ENCODE measurements at places on chromosomes 5 and 9.

- no peak for DNase-seq
Observed at GRCh38 chr5:111225926-111226325, 1.7 kb downstream of the CAMK4 start.

DNA sequence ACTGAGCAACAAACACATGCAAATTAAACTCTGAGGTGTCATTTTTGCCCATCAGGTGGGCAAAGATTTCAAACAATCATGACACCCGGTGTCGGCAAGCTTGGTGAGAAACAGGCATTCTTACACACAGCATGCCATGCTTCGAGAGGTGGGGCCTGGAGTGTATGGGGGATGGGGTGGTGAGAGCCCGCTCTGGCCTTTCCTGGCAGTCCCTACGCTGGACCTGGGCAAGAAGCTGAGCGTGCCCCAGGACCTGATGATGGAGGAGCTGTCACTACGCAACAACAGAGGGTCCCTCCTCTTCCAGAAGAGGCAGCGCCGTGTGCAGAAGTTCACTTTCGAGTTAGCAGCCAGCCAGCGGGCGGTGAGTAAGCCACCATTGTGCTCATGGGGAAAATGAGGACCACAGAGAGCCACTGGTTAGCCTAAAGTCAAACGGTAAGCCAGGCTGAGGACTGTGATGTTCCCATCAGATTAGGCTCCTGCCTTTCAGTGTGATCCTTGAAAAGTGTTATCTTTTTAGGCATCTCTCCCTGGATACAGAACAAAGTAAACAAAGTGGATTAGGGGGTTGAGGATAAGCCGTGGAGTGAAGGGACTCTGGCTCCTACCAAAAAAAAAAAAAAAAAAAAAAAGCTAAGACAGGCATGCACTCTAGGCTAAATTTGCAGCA, 9.4 kb downstream of the MYOZ3 start:
- DNase-seq: no peak

GRCh38 chr5:138705007-138705406, 48.2 kb upstream of the CTNNA1 start:
- no peak for DNase-seq

- DNase-seq: no peak
Observed at GRCh38 chr5:41637424-41637823, 127.0 kb upstream of the PLCXD3 start.

DNA sequence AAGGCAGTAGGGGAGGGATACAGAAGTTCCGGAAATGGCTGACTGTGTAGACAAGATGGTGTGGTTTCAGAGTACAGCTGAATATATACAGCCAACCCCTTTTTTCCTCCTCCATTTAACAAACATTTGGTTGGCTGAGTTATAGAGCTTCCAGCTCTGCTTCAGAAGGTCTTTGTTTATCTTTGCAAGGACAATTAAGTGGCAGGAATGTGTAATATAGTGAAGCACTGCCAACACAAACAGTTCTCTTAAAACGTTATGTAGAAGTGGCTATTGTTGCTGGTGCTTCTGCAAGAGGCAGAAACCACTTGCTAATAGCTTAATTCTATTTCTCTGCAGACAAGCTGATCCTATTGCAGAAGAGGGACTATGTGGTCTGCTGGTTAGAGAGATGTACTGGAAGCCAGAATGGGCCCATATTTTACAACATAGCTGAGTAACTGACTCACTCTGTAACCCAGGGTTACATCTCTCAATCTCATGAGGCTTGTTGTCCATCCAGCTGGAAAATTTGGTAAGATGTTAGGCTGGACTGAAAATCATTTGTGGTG, 62.7 kb upstream of the OSMR start:
- DNase-seq: no peak

GRCh38 chr5:115394531-115394930, 98.1 kb upstream of the CCDC112 start:
- DNase-seq: no peak

DNA sequence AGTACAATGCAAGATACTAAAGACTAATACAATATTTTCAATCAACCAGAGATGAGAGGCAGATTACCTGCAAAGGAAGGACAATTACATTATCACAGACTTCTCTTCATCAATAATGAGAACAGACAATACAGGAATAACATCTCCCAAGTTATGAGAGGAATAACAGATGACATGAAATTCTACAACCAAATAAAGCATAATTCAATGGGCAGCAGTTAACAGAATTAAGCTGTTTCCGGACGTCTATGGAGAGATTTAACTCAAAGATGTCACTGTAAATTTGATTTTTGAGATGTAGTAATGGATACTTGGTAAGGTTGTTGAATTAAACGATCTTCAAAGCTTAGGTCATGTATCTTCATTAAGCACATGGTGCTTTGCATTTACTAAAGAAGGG, 19.8 kb upstream of the PARP8 start:
- no peak for DNase-seq

DNA sequence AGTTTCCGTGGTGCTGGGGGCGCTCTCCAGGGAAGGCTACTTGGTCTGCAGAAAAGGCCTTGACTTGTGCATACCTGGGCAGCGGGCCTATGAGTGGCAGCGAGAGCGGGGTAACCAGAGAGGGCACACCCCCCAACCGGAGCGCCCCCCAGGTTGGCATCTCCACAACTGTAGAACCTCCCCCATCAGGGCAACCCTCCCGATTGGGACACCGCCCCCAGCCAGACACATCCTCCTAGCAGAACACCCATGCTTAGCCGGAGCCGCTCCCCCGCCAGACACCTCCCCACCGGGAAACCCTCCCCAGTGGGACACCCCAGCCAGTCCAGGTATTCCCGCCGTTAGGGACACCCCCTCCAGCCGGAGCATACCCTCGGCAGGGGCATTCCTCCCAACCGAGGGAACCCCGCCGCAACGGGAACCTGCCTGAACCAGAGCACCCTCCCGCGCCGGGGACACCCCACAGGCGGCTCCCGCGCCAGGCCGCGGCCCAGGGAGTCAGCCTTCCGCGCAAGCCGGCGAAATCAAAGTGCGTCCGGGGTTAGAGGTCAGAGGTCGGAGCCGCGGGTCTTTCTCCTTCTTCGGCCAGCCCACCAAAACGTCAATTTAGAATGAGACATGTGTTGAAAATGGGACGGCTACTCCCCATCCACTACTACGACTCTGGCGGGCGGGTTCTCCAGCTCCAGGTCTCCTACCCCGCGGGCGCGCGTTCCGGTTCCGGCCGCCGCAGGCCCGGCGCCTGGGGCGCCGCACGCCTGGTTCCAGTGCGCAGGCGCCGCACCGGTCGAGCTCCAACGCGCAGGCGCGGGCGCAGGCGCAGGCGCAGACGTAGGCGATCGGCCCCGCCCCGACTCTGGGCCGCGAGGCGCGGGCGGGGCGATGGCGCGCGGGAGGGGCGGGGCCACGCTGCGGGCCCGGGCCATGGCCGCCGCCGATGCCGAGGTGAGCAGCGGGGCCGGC, at the start of gene EHMT1:
Gene EHMT1 (plus strand): TSS at position 901 of the 963 bp plus-strand sequence. CDS start 24 bp downstream, at position 925.
- peak; percentile 95 for DNase-seq

GRCh38 chr5:14706615-14707021, 42.1 kb downstream of the OTULIN start:
- DNase-seq: no peak

DNA sequence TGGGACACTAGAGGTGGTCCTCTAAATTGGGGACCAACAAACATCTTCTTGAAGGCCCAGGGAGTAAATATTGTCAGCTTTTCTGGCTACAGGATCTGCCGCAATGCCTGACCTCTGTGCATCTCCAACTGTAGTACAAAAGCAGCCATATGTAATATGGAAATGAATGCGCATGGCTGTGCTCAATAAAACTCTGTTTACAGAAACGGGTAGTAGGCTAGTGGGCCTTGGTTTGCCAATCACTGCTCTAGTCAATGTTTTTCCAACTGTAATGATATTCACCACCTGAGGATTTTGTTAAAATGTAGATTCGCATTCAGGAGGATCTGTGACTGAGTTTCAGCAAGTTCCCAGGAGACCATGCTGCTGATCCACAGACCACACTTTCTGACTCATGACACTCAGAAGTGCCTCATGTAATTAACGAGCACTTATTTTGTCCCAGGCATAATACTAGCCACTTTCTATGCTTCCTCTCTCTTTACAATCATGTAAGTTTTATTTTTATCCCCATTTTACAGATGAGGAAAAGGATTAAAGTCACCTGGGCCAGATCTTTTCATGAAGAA, 96.9 kb downstream of the MED27 start:
- DNase-seq: no peak

- no peak for DNase-seq
Observed at GRCh38 chr5:98585661-98586310, 187.7 kb upstream of the RGMB start.

- DNase-seq: no peak
Observed at GRCh38 chr5:167530548-167530947, 760.9 kb upstream of the WWC1 start.

GRCh38 chr9:29778281-29778849, 2205.1 kb upstream of the C9orf72 start:
- no peak for DNase-seq

- DNase-seq: no peak
Observed at GRCh38 chr5:178289438-178289837, 56.8 kb upstream of the PHYKPL start.

- DNase-seq: no peak
Observed at GRCh38 chr5:143527808-143528207, 124.3 kb upstream of the NR3C1 start.

DNA sequence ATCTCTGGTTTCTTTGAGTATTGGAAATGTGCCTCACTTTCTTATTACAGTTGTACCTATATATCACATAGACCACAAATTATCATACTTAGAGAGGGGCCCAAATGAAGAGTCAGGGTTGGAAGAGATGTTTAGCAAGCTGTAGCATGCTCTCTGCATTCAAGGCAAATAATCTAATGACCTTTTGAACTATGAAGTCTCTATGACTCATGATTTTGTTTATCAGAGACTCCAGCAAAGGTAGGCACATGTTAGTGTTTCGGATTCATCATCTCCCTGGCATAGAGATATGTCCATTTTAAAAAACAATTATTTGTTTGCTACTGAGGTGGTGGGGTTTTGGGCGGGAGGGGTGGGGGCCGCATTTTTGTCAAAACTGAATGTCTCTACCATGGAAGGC, 2000.1 kb downstream of the EFNA5 start:
- DNase-seq: no peak

GRCh38 chr9:129559506-129559881, 61.4 kb downstream of the C9orf50 start:
- DNase-seq: no peak

- peak; percentile 21 for DNase-seq
Observed at GRCh38 chr9:132214027-132214622, 52.3 kb downstream of the NTNG2 start.

GRCh38 chr5:15073453-15073852, 201.9 kb upstream of the ANKH start:
- DNase-seq: no peak

- DNase-seq: no peak
Observed at GRCh38 chr5:134435560-134435959, 23.9 kb upstream of the CDKN2AIPNL start.

GRCh38 chr9:124357721-124358361, 57.4 kb downstream of the PSMB7 start:
- no peak for DNase-seq

DNA sequence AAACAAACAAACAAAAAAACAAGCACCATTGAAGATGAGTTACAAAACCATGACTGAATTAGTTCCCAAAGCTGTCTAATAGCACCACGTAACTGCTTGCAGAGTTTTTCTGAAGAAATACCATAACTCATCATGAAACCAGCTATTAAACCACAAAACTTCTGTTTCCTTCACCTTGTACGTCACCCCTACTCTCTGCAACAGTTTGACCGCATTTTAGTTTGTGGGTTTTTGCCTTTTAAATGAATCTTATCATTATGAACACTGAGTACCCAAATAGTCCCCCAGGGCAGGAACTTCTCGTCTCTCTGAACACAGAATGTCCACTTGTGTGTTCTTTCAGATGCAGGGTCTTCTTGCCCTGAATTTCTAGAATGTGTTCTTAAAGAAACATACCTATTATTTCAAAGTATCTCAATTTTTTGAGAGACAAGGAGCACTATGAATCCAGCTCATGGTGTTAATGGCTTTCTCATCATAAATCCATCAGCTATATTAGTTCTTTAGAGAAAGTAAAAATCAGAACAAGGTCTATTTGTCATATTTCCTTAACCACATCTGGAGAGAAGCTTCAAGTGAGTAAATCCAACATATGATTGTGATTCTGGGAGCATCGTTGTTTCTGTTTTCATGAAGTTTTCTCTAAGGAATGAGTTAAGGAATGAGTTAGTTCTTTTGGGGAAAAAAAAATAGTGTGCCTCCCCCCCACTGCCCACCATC, 210.6 kb downstream of the AUH start:
- no peak for DNase-seq

- no peak for DNase-seq
Observed at GRCh38 chr5:131460867-131461572, 174.0 kb downstream of the RAPGEF6 start.

DNA sequence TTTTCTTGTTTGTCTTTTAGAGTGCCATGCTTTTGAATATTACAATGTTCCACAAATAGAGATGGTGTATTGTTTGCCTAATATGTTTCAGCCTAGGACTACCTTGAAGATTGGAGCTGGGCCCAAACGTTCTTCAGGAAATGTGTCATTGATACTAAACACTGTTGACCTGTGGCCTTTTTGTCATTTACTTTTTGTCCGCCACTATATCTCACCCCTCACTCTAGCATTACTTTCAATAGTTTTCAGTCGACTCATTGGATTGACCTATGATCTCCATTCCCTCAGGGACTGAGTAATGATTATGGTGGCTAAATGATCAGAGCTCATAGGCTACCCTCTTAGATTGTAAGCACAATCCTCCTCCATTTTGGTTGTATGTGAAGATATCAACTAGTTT, 115.8 kb downstream of the NUDT12 start:
- DNase-seq: no peak

DNA sequence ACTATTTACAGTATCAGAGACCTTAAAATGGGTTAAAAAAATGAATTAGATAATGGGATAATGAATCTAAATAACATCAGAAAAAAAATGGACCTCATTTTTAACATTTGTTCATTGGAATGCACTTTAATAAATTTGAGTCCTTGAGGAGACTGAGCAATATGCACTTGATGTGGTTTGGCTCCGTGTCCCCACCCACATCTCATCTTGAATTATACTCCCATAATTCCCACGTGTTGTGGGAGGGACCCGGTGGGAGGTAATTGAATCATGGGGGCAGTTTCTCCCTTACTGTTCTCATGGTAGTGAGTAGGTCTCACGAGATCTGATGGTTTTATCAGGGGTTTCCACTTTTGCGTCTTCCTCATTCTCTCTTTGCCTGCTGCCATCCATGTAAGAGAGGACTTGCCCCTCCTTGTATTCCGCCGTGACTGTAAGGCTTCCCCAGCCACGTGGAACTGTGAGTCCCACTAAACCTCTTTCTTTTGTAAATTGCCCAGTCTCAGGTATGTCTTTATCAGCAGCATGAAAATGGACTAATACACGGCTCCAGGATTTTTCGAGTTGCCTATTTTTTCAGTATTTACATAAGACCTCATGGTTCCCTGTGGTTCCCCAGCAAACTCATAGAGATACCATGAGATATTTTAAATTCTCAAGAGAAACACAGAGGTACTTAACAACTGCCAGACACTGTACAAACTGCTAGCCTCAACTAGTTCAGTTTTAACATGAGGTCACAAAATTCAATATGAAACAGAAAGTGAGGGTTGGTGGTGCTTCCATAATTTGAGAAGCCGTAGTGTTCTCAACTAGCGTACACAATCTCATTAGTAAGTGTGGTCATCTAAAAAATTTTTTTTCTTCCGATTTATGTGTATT, 128.3 kb downstream of the TLE1 start:
- peak; percentile 20 for DNase-seq
